ENCODE measurements at places on chromosomes 1 and 21. TPM values are rescaled to one million over a fixed set of nuclear protein-coding genes. Genes with fewer than 3 reads are reported as not detected.

DNA sequence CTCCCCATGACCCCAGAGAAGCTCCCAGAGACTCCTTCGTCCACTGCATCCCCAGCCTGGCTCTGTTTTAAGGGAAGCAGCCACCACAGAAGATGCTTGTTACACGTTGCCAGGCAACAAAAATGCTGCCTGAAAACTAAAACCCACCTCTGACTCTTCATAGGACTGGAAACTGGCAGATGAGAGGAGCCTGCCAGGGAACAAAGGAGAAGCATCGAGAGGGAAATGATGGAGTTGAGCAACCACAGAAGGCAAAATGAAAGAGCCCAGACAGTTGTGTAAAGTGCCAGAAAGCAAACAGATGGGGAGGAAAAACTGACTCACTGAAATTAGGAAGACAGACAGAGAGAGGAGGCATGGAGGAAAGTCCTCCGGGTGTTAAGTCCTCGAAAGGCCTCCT, 118.4 kb downstream of the KCNN3 start:
- no peak for DNase-seq

Gene FAM43B
- 0.73 TPM for total RNA-seq

GRCh38 chr1:20654104-20654690, 7.0 kb downstream of the DDOST start:
- no peak for DNase-seq

Gene C8B
- total RNA-seq = not detected
